ENCODE measurements at places on chromosomes 2 and 18. TPM values are rescaled to one million over a fixed set of nuclear protein-coding genes. Genes with fewer than 3 reads are reported as not detected.

CNGA3 gene
- not detected for total RNA-seq

MAPK4 gene
- 6.3 TPM for total RNA-seq

ELOA2 gene
- total RNA-seq = not detected

CPO gene
- total RNA-seq = not detected

UGT1A7 gene
- total RNA-seq = not detected

MFSD6 gene
- 10.9 TPM for total RNA-seq

EHBP1 gene
- 67.4 TPM for total RNA-seq

TRABD2A gene
- 0.45 TPM for total RNA-seq

EN1 gene
- total RNA-seq = 18.3 TPM

REG3A gene
- not detected for total RNA-seq

KIDINS220 gene
- total RNA-seq = 109 TPM

AKAIN1 gene
- not detected for total RNA-seq
